ENCODE measurements at places on chromosomes 12 and 14.

DNA sequence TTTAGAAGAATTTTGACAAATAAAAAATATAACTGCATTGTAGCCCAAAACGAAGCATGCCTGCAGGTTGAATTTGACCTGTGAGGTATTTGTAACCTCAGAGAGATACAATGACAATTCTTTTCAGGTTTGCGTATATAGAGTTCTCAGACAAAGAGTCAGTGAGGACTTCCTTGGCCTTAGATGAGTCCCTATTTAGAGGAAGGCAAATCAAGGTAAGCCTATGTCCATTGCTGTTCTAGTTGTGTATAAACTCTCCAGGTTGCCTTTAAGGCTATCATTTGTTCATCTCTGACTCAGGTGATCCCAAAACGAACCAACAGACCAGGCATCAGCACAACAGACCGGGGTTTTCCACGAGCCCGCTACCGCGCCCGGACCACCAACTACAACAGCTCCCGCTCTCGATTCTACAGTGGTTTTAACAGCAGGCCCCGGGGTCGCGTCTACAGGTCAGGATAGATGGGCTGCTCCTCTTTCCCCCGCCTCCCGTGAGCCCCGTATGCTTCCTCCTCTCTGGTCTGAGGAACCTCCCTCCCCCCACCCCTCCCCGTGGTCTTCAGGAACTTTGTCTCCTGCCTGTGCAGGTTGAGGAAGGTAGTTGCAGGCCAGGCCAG lies 2.7 kb downstream of the PABPN1 start:
- no peak for DNase-seq

DNA sequence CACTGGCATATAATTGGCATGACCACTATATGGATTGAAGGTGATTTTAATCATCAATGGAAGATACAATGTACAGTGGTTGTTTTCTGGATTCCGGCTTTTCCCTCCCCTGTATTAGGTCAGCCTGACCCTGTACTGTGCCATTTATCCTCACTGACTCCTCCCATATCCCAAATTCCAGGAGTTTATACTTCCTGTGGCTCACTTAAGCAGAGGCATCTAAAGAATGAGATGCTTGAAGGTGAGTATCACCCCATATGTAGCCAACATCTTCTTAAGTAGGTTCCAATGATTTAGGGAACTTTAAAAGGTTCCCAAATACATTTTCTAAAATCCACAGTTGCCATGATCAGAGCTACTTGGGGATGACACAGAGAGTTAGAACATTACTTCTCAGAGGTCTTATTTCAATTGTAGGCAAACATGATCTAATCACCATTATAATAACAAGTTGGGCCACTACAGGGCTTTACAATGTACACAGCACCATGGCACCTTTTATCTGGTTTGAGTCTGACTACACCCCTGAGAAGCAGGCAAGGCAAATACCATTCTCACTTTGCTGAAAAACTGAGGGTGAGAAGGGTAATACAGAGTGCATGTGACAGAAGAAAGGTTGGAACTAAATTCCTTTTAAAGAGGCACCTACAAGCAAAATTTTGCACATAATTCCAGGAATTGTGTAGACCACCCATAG lies 212.3 kb upstream of the GARIN6 start:
- no peak for DNase-seq

DNA sequence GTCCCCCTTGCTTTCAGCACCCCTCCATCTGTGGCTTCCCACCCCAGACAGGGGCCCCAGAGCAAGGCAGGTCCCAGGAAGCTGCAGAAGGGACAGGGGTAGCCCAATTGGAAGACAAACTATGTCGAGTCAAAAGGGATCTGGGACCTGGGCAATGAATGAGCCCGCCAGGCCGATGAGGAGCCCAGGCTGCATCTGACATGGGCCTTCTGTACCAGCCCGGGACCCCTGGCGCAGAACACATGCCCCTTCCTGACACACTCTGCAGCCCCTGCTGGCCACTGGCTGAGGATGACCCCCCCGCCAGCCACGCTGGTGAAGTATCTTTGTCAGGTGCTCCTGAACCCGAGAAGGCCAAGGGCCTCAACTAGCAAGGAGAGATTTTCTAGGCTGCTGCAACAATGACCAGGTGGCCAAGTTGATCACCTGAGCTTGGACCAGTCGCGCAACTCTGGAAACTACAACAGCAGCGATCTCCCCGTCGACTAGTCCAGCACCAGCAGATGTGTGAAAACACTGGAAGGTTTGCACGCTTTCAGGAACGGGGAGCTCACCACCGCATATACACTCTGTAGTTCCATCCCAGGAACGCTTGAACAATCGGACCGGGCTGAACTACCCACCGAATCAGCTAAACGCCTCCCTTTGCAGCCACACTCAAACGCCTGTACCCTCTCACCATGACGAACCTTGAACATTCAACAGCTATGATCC lies 119.0 kb downstream of the NCOR2 start:
- DNase-seq, result no peak

GRCh38 chr14:101586531-101587430 lies 25.5 kb downstream of the DIO3 start:
- no peak for DNase-seq

DNA sequence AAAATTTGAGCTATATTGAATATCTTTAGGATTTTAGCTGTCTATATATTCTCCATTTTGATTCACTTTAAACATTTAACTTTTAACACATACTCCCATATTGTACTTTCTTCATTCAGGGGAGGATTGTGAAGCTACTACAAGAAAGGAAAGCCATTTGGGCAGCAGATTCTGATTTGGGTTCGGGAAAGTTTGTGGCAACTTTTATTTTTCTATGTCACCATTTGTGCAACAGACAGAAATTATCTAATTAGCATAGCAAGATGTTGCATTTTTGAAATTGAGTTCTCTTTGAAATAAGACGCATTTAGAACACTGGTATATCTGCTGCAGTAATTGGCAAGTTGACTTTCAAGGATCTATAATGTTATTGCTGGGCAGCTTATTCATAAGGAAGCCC lies 134.3 kb downstream of the KICS2 start:
- no peak for DNase-seq

DNA sequence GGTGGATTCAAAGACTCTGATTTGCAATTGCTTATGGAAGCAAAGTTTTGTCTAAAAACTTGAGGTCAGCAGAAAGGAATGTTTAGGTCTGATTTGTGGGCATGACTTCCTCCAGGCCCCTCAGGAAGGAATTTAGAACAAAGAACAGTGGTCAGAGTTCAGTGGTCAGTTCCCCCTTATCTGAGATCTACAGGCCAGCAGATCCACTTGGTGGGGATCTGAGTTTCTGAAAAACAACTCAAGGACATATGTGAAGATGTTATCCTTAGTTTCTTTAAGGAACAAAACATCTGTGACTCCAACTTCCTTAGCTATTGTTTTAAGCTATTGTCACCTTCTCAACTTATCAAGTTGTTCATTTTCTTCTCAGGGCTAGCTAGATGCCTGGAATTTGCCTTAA lies 28.0 kb upstream of the NAA30 start:
- DNase-seq, result no peak

DNA sequence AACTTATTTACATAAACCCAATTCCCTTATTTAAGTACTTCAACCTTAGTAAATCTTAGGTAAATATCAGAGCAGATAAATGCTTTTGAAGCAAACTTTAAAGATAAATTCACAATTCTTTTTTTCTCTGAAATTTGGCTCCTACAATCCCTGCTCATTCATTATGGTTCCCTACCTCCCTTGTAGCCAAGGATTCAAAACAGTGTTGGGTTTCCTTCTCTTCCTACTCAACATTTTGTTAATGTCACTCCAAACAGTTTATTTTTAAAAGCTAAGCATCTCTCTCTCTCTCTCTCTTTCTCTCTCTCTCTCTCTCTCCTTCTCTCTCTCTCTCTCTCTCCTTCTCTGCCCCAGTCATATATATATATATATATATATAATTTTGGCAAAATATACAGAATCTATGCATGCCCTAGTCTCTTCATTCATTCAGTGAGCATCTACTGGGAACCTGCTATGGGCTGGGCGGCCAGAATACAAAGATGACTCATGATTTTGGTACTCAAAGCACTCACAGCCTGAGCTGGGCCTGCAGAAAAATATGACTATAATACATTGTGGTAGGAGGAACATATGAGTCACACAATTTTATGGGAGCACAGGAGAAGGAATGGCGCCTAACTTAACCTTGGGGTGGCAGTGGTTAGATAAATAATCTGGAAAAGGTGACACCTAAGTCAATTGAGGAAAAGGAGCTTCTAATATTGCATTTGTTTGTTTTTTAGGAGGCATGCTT lies 123.7 kb upstream of the DHRS4 start:
- no peak for DNase-seq

DNA sequence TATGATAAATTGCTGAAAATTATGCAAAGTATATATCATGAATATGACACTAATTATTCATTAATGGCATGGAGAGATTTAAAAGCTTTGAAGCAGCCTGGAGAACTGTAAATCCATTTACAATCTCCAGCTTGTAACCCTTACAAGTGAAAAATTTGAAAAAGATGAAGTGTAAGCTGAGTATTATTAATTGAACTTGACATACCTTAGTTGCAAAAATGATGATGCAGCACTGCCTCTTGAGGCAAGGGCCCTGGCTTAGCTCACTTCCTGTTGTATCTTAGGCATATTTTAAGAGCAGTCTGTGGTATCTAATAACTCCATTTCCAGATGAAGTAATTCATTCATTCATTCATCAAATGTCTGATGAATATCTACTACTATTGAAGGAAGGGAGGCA lies 158.6 kb downstream of the ANO4 start:
- DNase-seq, result no peak

GRCh38 chr14:105363847-105364708 lies 34.3 kb upstream of the TEX22 start:
- DNase-seq, result peak; percentile 22

DNA sequence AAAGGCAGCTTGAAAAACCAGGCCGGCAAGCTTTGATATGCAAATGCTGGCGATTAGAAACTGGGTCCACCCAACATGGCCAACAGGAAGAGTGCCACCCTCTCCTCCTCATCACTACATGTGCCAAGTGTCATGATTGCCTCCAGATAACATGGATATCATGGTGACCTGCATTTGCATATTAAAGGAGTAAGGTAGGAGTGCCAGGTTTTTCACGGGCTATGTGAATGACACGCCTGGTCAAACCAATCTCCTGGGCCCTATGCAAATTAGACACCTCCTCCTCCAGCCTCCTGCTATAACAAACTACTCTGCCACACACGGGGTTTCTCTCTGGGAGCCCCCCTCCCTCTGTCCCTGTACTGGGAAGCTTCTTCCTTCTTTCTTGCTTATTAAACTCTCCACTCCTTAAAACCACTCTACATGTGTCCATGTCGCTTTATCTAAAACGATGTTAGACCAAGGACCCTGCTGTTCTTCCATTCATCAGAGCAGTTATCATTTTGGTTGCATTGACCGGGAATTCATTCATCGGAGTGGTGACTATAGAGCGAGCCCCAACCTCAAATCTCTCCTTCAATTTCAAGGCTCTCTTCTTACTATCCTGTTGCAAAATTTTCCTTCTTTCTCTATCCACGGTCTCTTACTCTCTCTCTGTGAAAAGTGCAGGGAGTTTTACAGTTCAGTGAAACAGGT lies 27.5 kb downstream of the APOBEC1 start:
- no peak for DNase-seq

DNA sequence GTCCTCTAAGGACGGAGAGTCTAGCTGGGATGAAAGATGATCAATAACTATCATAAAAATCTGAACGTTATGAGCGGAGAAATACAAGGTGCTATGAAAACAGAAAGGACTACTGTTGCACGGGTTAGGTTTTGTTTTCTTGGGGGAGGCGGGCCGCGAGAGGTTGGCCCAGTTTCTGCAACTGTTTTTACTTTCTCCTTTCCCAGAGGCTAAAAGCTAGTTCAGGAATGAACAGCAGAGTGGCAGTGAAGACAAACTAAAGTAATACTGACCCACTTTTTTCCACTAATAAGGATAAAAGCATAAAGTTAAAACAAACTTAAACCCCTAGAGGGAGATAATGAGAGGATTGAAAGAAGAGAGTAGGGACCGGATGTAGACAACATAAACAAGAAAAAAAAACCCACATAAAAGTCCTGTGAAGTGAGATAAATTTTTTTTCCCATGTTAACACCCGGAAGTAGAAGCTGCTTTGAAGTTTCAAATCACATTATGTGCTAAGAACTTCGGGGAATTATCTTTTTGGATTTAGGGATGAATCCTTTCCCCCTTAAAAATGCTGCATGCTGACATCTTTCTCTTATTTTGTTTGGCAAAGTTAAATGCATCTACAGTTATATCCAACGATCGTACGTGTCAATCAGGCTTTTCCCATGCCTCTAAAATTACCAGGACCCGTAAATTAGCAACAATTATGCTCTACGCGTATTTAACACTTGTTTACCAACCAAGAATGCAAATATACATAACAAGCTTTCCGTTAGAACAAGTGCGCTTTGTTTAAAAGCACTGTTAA lies 1.0 kb upstream of the CDK17 start:
- DNase-seq, result peak; percentile 27

GRCh38 chr14:100871234-100872186 lies 32.0 kb downstream of the RTL1 start:
- DNase-seq, result no peak

GRCh38 chr14:91113829-91114078 lies at the start of gene DGLUCY:
Gene DGLUCY, plus strand, starts transcription at chr14:91114073. Its CDS starts 46,222 bp downstream, at chr14:91160295.
- DNase-seq, result no peak

DNA sequence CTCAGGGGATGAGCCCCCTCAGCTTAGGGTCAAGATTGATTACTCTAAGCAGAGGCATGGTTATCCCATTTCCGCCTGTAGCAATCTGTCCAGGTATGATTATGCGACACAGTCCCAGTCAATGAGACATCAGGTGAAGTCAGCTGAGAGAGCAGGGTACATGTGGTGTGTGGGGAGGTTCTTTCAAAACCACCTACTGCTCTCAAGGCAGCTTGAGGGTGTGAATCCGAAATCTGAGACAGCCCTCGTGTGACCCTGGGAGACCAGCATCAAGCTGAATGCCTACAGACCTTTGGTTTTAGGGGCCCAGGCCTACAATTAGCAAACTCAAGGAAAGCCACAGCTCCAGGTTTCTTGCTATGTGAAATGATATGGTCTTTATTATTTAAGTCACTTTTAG lies 275.7 kb downstream of the ITPR2 start:
- no peak for DNase-seq

- DNase-seq, result no peak
Observed at GRCh38 chr14:68639758-68640574, 152.9 kb downstream of the ZFP36L1 start.

- DNase-seq, result no peak
Observed at GRCh38 chr14:22994762-22995275, 12.5 kb upstream of the AJUBA start.

GRCh38 chr12:101650346-101651117 lies 46.9 kb upstream of the CHPT1 start:
- DNase-seq, result no peak

GRCh38 chr12:180445-180844 lies 33.5 kb downstream of the SLC6A12 start:
- no peak for DNase-seq

GRCh38 chr12:55063291-55063690 lies 43.5 kb downstream of the NEUROD4 start:
- DNase-seq, result no peak

DNA sequence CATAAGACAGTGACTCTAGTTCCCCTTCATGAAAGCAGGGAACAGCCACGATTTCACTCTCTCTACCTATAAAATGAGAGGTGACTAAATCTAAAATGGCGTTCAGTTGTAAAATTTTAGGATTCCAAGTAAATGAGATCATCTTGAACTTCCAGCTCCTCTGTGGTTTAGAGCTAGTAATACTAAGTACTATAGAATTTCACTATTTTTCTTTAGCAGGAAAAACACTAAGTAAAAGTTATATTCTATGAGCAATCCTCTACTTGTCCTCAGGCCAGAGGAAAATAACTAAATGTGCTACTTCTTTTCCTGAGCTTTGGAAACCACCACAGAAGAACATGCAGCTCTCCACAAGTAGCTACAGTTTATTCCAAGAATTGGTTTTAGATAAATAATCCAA lies 55.6 kb downstream of the NIN start:
- DNase-seq, result no peak

GRCh38 chr12:107519906-107520859 lies 165.4 kb upstream of the PWP1 start:
- no peak for DNase-seq

Measured in stimulated activated CD4-positive, alpha-beta T cell treated with anti-CD3 and anti-CD28 coated beads, TNF-alpha, amount 100 ng/mL, for 24 hours (primary cell).